ENCODE measurements at places on chromosomes 5 and 9.

GRCh38 chr5:115180165-115180709, 10.5 kb upstream of the TRIM36 start:
- peak; percentile 52 for DNase-seq

- no peak for DNase-seq
Measured at GRCh38 chr9:126519660-126520420, 93.9 kb upstream of the LMX1B start.

DNA sequence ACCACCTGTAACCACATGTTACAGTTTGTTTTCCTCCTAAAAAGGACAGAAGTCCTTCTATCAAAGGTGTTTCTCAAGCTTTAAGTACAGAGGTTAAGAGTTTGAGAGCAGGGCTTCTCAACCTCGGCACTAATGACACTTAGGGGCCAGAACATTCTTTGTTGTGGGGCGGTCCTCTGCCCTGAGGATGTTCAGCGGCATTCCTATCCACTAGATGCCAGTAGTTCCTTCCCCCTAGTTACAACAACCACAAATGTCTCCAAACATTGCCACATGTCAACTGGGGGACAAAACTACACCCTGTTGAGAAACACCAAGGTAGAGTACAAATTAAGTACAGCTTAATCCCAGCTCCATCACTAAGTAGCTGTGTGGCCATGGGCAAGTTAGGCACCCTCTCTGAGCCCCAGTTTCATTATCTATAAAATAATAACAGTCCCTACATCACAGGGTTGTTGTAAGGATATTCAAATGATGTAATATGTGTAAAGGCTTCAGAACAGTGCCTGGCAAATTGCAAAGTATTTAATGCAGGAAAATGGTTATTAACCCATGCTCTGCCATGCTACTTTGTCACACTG, 44.6 kb downstream of the PIP5K1B start:
- no peak for DNase-seq

DNA sequence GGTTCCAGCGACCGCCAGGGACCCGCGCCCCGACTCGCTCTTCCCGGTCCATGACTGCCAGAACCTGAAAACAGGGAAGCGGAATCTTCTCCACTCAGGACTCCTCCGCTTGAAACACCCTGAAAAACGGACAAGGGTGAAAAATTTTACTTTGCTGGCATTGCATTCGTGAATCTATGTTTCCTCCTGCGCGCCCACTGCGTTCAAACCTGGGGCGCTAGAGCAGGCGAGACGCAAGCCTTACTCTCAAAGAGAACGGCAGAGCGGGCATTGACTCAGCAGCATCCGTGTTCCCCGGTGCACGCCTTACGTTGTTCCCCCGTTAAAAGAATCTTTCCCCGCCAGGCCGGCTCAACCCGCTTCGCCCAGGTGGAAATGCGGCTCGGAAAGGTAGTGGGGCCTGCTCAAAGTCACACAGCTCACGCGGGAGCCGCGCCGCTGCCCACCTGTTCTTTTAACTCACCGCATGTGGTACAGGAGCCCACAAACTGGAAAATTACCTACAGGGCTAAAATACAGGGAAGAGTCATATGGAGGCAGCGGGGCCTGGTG, 999 bp upstream of the DRD1 start:
- no peak for DNase-seq
